ENCODE measurements at places on chromosomes 11 and 22.

DNA sequence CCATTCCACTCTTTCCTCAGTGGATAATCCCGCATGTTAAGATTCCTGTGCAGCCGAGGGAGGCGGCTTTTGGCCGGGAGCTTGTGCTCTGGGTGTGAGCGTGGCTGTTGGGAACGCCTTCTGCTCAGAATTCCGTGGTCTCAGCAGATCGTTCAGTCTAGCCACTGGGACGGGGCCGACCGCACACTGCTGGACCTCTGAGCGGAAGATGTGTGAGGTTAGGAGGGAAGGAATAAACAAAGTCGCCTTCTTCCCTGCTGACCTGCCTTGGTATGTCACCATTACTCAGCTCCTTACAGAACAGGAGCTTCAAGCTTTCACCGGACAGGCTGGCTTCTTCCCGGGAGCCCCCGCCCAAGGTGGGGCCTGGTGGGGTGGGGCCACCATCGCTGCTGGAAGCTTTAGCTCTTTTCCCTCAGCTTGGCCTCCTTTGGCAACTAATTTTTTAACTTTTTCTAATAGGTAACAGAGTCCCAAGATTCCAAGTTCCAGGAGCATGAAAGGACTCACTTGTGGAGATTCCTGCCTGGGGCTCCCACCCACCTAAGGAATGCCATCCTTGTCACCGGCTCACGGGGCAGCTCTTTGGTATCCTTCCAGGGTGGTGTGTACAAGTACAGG, 22.5 kb upstream of the SEPTIN5 start:
- peak; percentile 53 for DNase-seq

DNA sequence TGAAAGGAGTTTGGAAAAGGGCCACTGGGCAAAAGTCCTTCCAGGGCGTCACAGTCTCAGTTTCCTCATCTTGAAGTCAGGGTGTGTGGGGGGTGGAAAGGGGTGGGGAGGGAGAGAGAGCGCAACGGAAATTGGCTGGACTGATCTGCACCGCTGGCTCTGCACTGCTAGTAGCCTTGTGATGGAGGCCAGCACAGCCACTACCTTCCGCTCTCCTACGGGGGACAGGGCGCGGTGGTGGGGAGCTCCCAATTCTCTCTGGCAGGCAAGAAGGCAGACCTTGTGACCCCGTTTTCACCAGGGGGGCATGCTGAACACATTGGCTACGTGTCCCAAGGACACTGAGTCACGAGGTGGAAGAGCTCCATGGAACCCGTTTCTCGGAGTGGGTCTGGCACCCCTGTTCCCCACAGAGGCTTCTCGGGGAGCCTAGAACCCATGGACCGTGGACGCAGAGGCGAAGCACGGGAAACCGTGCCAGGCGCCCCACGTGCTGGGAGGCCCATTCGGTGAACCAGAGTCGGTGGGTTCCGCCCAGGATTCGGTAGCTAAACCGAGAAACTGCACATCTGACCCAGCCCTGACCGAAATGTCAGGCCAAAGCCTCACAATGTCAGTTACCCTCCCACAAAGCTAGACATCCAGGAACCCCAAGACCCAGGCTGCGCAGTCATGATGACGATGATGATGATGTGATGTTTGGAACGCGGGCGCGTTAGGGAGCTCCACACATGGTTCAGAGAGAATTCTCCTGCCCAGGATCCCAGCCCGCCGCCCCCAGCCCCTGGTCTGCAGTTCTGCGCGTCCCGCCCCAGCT, 28.3 kb upstream of the WNT11 start:
- DNase-seq, result no peak

DNA sequence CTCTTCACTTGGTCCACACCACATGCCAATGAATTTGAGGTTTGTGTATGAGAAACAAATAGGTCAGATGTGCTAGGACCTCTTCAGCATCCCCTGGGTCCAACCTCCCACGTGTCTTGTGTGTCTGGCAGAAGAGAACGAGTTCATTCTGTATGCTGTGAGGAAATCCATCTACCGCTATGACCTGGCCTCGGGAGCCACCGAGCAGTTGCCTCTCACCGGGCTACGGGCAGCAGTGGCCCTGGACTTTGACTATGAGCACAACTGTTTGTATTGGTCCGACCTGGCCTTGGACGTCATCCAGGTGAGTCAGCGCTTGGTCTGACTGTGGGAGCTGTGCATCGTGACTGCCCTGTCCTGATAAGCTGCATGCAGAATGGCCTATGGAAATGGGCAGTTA, 101.0 kb upstream of the SORL1-AS1 start:
- no peak for DNase-seq

DNA sequence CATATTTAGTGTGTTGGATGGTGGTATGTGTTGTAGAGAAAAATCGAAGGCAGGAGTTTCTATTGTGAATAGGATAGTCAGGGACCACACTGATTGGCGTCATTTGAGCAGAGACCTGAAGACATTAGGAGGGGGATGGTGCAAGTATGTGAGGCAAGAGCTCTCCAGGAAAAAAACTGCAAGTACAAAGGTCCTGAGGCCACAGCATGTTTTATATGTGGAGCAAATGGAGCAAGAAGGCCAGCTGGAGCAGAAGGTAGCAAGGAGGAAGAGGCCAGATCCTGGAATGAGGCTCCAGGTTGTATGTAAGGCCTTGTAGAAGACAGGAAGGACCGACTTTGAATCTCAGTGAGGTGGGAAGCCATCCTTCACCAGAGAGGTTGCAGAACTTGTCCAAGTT, 14.2 kb upstream of the MICALL1 start:
- DNase-seq, result no peak

- DNase-seq, result peak; percentile 89
Observed at GRCh38 chr11:118435290-118435892, 901 bp upstream of the KMT2A start.

- no peak for DNase-seq
Observed at GRCh38 chr11:117375960-117376359, 48.3 kb downstream of the CEP164 start.

- no peak for DNase-seq
Observed at GRCh38 chr11:123129920-123130319, 65.1 kb downstream of the CLMP start.

GRCh38 chr11:10205928-10206327, 88.1 kb downstream of the SBF2 start:
- peak; percentile 20 for DNase-seq
